ENCODE measurements at places on chromosomes 2 and 18.

DNA sequence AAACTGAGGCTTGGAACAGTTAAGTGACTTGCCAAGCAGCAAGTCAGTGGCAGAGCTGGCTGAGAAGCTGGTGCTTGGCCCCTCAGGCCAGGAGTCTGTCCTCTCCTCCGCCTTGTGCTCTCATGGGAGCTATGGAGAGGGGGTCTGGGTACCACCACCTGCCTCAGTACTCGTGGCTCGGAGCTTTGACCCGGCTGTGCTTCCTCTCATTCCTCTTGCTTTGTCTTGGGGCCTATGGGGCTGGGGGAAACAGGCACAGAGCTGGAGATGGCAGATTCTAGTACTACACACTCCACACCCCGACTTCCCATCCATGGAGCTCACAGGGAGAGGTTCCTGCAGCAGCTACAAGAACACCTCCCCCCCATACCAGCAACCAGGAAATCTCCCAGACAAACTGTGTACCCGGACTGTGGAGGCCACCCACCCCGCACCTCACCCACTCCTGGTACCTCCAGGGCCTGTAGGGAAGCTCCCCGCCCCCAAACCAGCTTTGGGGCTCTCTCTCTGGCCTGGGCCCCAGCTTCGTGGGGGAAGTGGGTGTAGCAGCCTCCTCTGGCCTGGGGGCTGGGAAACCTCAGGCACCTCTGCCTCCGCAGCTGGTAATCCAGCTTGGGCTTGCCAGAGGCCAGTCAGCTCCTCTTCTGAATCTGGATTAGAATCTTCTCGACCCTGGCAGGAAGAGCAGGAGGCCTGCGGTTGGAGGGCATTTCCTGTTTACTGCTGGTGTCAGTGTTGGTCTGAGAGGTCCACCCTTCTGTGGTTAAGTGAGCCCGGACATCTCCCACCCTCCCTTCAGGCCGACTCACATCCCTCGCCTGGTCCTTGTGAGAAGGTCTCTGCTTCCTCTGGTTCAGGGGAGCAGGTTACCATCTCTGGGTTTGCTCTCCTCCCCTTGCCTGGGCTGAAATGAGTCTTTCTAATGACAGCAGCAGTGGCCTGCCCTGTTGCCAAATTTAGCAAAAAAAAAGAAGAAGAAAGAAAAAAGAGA is 22.3 kb upstream of the RHOB start:
- DNase-seq: no peak

- no peak for DNase-seq
Measured at GRCh38 chr2:202764991-202765390, 106.6 kb downstream of the ICA1L start.

DNA sequence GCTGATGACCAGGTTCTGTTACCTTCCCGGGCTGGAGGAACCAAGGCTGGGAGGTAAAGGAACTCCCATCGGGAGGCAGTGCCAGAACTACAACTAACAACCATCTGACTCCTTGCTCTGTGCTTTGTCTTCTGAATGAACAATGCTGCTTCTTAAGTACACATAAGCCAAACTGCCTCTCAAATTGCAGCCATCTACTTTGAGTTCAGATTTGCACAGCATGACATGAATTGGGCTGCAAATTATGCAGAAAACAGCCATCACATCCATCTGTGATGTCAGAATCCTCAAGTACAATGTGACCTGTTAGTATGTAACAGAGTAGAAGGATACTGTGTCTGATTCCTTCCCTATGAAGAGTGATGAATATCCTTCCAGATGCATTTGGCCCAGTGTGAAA is 290.6 kb downstream of the ZNF521 start:
- DNase-seq: no peak

GRCh38 chr2:207432453-207432852 is 97.3 kb upstream of the CREB1 start:
- no peak for DNase-seq

DNA sequence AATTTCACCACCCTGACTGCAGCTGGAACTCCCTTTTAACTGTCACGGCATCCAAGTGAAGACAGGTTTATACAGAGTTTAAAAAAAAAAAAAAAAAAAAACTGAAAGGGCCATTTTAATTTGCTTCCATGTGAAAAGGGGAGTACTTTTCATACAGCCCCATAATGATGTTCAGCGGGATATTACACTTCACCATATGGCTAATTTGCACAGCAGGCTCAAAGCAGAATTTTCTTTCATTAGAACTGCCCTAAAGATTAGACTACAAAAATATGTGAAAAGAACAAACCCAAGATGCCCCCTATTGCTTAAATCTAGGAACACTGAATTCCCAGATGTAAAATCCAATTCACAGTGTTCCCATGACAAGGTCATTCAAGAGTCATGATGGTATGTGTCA is 301.8 kb downstream of the EXOC6B start:
- DNase-seq: no peak

DNA sequence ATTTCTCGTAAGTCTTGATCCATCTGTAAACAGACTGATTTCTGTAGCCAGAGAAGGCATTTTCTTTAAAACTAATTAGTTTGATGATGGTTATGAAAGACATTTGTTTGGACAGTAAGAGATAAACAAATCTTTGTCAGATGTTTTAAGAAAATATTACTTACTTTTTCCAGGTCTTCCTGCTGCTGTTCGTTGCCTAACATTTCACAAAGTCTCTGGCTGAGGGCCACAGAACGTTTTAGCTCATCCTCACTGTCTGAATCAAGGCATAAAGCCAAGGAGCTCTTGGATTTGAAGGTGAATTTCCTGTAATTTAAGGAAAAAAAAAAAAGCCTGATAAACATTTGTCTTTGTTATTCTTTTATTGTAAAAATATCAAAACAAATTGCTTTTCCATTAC is 57.8 kb downstream of the VIL1 start:
- DNase-seq: no peak

Data from stimulated activated CD8-positive, alpha-beta memory T cell treated with anti-CD3 and anti-CD28 coated beads, Interleukin-7, amount 100 ng/mL, for 24 hours (primary cell).